ENCODE measurements at places on chromosomes 13 and 19.

DNA sequence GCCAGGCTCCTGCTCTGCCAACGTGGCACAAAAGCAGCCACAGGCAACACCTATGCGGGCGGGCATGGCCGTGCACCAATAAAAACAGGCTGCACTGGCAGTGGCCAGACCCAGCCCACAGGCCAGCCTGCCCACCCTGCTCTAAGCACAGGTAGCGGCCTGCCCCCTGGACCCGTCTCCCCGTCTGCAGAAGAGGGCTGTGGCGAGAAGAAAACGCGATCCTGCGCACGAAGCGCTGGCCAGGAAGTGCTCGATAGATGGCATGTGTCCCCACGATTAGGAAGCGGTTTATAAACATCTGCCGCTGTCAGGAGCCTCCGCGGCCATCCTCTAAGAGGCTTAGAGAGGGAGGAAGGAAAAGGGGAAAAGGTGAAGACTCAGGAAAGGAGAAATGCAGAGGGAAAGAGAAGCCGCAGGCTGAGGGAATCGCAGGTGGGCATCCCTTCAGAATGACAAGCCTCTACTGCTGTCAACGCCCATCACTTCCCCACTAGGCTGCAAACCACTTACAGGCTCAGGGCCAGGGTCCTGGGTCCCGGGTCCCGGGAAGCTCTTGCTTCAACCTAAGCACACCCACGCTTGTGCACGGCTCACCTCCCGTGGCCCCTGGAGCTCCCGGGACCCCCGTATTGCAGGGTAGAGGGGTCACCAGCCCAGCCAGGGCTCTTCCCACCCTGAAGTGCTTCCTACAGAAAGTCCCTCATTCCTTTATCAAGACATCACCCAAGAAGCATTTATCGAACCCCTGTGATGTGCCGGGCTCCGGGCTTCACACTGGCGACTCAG is 10.5 kb downstream of the MLLT1 start:
- DNase-seq = no peak

DNA sequence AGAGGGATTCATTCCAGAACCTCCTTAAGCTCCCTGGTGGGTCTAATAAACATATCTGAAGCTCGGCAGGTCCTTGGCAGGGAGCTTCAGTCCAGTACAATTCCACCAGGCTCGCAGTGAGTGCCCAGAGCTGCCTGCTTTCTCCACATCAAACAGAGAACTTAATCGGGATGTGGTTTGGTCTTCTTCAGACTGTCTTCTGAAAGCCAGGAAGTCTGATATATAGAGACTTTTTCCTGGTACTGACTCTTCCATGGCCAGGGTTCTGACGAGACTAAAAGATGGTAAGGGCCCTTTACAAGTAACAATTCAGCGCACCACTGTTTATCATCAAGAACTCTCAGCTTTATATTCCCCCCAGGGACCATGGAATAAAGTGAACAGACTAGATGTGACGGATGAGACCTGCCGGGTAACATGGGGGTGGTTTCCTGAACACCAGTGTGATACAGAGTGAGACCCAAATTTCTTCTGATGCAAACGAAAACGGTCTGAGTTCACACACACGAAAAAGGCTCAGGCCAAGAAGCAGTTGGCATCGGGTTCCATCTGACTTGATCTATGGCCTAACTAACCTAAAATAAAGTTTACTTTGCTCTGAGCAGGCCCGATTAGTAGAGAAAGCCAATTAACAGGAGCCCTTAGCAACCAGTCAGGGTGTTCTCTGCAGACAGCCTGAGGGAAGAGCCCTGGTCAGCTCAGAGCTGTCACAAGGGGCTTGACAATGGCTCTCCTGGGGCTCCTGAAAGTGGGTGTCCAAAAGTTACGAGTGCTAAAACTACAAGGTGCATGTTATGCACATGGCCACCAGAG is 29.0 kb downstream of the RANBP3 start:
- no peak for DNase-seq

DNA sequence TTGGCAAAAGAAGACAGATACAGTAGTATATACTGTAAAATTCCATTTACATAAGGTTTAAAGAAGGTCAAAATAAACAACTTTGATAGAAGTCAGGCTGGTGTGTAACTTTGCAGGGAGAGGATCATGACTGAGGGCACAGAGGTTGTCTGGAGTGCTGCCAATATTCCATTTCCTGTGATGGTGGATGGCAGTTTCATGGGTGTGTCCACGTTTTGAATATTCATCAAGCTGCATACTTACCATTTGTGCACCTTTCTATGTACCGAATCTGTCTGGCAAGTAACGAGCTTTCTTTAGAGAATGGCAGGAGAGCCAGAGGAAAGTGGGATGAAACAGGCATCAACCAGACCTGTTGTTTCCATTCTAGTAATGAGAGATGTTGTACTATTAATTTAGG is 420.5 kb upstream of the HTR2A start:
- no peak for DNase-seq

GRCh38 chr19:47152205-47152604 is 21.6 kb downstream of the SAE1 start:
- DNase-seq = no peak

DNA sequence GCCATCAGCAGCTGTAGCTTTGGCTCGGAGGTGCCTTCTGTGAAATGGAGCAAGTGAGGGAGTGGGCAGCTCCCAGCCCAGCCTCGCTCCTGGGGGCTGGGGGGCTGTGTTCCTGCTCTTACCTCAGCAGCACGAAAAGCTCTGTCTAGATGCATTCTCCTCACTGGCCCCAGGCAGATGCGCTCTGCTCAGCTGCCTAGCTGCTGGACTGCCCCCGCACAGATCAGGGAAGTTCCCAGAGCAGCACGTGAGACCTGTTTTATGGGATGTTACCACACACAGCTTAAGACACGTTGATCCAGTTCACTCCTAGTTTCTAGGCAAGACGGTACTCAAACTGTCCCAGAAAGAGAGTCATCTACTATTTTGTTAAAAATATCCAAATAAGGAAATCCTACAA is 13.6 kb downstream of the LCP1 start:
- no peak for DNase-seq

DNA sequence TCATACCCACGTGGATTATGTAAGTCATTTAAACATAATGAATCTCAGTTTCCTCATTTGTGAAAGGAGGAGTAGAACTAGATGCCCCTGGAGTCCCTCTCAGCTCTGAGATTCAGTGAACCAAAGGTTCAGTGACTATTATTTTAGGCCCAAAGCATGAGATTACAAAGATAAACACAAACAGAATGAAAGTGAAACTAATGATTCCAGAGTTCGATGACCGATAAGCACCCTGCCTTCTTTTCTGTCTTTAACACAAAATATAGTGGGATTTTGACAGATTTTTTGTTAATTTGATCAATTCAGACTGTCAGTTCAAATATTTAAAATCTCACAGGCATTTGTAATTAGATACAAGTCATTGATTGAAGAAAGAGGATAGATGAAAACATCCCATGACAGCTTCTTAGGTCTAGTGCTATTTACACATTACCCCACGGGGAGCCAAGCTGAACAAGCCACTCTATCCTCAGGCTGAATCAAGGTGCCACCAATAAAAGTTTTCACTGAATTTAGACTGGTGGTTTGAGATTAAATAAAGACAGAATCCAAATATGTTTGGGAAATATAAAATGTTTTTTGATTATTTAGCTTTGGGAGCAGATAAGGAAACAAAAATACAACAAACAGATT is 64.6 kb upstream of the RAP2A start:
- DNase-seq = no peak

DNA sequence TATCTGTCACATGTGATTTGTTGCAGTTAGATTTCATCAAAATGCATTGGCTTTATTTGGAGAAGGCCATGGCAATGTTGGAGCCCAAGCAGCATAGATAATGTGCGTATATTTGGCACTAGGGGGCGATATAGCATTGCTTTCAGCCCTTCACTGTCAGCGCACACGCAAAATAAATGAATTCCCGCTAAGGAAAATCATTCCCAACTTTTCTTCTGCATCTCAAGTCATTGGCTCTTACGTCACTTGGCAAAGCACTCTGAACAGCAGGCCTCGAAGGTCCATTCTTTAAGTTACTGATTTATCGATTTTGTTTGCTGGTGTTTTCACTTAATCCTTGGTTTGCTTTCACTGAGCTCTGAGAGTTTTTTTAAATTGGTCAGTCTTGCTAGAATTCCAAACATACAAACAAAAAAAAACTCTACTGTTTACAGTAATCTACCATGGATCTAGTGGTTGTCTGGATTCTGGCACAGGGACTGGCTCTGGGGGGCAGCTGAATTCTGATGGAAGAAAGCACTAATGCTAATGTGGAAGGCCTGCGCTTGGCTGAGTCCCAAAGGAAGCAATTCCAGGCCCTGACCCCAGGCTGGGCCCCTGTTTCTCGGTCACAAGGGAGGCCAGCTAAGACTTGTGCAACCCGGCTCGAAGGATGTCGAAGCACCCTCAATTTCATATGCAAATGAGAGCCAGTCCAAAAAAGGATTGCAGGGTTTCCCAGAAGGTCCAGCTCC is 97.7 kb upstream of the IPO5 start:
- peak; percentile 92 for DNase-seq

DNA sequence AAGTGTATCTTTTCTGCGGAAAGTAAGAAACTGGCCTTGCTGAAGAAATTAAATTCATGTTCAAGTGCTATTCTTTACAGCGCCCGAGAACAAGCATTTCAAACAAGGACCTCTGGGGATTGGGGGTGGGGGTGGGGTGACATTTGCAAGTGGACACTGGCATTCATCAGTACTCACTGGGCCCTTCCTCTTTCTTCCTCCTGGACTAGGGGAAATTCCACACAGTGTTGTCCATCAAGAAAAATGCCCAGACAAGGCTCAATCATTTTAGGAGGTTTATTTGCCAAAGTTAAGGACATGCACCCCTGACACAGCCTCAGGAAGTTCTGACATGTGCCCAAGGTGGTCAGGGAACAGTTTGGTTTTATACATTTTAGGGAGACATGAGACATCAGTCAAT is 22.9 kb upstream of the OR10H1 start:
- no peak for DNase-seq

DNA sequence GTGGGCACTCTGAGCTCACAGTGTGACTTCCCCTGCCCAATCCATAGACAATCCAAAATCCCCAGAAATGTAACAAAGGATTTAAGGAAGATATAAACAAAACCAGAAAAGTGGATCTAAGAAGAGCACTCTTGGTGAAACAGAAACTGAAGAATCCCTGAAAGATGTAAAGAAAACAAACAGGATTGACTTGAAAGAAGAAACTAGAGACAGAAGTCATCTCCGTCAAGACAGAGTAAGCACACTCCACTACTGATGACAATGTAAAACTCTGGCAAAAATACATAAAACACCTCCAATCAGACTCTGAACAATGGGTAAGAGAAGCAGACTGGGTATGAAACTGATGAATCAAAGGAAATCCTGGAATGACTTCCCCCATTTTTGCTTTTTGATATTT is 13.5 kb downstream of the TUBGCP3 start:
- DNase-seq = no peak

DNA sequence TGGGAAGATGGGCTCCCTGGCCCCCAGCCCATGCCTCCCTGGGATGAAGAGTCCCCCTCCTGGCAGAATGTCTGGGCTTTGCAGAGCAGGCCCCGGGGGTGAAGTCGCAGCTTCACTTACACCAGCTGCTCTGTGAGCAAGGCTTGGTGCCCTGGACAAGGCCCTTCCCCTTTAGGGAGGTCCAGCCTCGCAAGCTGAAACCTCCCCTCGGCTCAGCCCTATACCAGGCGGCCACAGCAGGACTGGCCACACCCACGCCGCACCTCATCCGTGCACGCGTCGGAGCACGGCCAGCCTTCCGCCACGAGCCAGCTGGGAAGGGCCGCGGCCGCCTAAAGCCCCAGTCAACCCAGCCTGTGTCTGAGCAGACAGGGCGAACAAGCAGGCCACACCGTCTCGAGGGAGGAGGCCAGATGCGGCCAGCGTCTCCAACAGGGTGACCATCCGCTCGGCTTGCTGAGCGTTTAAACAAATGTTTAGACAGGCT is 83.2 kb upstream of the MCF2L start:
- DNase-seq = peak; percentile 87

GRCh38 chr13:33110713-33111413 is 94.6 kb downstream of the KL start:
- no peak for DNase-seq

GRCh38 chr19:11242864-11243797 is 3.7 kb downstream of the ANGPTL8 start:
- DNase-seq = peak; percentile 95

DNA sequence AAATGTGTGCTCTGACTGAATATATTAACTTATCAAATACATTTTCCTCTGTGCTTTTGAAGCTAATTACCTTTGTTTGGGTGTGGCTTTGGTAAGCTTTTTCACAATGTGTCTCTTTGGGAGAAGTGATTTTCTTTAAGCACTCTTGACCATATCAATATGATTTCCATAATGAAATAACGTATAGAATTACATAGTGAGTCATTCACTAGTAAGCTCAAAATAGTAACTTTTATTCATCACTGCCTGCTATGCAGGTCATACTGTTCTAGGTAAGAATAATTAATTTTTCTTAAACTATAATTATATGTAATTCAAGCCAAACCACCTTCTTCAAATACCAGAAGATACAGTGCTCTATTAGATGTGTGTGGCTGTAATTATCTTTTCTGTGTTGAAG is 480.7 kb downstream of the MYO16 start:
- DNase-seq = no peak

DNA sequence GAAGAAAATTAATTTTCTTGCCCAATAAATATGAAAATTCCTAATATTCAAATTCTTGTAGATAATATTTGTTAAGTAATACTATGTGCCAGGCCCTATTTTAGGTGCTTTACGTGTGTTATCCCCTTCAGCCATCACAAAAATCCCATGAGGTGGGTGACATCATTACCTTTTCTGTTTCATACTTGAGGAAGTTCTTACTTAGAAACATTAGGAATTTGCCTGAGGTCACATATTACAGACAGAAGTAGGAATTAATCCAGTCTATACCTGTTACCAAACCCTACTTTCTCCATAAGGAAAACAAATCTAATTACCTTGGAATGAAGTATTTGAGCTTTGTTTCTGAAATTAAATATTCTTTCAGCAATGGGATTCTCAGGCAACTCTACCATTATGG is 336.1 kb downstream of the GPC6 start:
- no peak for DNase-seq

- DNase-seq = no peak
Observed at GRCh38 chr19:6095760-6096159, 14.5 kb downstream of the RFX2 start.

- DNase-seq = peak; percentile 31
Observed at GRCh38 chr13:75279834-75280369, 202.1 kb downstream of the TBC1D4 start.

DNA sequence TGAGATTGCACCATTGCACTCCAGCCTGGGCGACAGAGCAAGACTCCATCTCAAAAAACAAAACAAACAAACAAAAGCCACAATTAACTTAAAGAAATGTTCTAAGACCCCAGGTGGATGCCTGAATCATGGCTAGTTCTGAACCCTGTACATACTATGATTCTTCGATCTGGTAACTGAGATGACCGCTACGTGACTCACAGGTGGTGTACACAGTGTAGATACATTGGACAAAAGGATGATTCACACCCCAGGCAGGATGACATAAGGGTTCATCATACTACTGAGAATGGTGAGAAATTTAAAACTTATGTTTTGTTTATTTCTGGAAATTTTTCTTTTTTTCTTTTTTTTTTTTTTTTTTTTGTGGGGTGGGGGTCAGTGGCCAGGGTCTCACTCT is 6.5 kb downstream of the ZNF426 start:
- no peak for DNase-seq
